ENCODE measurements at places on chromosomes 11 and 22.

DNA sequence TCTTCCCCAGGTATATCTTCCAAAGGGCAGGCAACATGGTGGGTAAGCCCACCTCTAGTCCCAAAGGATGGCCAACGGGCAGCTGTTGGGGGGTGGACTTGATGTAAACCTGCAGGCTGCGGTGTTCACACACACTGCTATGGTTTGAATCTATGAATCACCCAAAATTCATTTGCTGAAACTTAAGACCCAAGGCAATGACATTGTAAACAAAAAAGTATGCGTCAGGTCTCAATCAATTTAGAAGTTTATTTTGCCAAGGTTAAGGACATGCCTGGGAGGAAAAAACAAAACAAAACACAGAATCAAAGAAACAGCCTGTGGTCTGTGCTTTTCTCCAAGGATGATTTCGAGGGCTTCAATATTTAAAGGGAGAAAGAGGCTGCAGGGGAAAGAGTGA is 18.3 kb downstream of the RCN1 start:
- DNase-seq, result no peak

GRCh38 chr11:43212279-43212678 is 99.5 kb upstream of the API5 start:
- DNase-seq, result no peak

- DNase-seq, result no peak
Observed at GRCh38 chr11:31421820-31422219, 52.2 kb downstream of the DNAJC24 start.

DNA sequence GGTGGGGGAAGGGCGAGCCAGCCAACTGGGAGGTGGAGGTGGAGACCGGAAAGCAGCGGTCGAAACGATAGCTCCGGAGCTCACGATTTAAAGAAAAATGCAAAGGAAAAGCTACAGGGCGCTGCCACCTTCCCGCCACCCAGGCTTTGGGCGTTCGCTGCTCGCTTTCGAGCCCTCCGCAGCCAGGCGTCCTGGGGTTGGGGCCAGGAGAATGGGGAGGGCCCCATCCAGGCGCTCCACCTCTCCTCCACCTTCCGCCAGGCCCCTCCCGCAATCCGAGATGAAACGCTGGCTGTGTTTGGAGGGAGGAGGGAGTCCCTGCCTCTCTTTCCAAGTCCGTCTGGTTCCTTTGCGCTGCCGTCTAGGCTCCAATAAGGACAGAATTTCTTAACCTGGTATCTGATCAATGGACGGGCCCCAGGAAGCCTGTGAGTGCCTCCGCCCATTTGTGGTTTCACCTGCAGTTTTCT is 483 bp upstream of the ABTB2 start:
- no peak for DNase-seq

DNA sequence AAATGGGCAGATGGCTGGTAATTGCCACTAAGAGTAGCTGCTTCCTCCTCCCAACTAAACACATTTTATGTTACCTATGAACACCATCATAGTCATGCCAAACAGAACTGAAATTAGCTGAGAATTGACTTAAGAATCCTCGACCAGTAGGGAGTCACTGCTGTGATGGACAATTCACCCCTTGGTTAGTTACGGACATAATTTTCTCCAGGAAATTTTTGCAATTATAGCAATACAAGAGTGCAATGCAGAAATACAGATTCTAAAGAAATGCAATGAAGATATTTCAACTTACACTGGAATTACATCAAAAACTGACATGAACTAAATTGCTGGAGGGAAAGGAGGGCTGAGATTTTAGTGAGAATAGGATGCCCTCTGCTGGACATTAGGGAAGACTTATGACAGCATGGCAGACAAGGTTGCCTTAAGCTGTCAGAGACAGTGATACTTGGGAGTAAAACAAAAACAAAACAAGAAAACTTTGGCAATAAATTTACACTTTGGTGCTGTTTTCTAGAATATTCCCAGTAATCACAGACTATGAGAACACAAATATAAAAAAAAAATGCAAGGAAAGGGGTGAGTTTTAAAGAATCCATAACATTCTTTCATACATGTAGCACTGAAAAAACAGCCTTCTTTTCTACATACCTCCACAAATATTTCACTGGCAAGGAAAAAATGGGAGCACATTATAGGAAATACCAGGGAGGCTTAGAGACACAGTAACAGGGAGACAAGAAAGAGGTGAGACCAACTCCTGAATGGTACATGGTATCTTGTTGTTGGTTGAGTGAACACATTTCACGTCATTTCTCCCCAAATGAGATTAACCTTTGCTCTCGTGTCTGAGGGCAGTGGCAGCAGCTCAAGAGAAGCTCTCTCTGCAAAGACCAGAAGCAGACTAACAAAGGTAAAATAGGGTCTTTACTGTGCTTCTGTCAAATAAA is 11.2 kb upstream of the PPP2R1B start:
- peak; percentile 54 for DNase-seq

- no peak for DNase-seq
Observed at GRCh38 chr22:29762263-29762662, 4.5 kb downstream of the ZMAT5 start.

DNA sequence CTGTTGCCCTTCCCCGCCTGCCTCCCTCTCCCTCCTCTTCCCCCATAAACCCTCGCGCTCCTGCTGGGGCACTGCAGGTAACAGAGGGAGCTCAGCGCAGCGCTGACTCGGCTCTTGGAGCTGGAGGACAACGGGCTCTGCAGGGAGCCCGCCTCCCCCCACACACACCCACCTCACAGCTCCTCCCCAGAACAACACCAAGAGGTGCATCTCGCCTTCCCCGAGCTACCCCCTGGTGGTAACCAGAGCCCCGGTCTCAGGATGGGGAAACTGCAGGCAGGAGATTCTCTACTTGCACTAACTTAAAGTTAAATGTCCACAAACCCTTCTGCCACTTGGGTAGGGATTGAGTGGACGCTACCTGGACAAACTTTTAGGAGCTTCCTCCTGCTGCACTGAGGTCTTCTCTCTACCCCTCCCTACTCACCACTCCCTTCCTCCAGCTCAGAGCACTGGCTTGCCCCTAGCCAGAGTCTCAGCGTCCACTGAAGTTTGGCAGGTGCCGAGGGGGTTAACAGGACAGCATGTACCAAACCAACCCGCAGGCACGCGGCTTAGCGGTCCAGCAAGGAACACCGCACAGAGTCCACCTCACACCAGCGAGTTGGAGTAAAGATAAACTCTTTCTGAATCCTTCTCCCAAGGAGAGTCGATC is 4.0 kb upstream of the SCN4B start:
- DNase-seq, result no peak

DNA sequence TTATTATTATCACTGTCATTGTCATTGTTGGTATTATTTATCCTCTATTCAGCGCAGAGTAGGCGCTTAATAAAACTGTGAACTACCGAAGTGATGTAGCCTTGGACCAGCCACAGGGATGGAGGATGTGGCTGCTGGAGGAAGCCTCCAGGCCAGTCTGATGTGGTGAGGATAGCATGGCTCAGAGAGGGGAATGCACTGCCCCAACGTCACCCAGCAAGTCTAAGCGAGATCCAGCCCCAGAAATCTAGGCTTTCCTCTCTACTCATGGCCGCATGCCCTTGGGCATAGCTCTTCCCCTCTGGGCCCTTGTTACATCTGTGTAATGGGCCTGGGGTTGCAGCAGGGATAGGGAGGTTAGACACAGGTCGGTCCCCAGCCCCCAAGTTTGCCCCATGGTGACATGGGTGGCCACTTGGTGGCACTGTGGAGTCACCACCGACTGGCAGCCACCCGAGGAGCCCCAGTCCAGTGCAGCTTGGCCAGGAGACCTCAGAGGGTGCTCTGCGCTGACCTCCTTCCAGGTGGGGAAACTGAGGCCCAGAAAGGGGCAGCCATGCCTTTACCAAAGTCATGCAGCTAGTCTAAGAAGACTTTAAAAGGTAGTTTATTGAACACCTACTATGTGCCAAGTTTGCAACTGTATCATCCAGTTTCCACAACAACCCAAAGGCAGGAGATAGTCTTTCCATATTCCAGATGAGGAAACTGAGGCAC is 395.7 kb downstream of the MN1 start:
- DNase-seq, result peak; percentile 40

GRCh38 chr22:47607486-47607885 is 845.0 kb downstream of the TBC1D22A start:
- DNase-seq, result no peak

- DNase-seq, result no peak
Observed at GRCh38 chr11:1876361-1877063, 15.2 kb downstream of the PRR33 start.

GRCh38 chr22:37328017-37328416 is 45.7 kb downstream of the CYTH4 start:
- no peak for DNase-seq

DNA sequence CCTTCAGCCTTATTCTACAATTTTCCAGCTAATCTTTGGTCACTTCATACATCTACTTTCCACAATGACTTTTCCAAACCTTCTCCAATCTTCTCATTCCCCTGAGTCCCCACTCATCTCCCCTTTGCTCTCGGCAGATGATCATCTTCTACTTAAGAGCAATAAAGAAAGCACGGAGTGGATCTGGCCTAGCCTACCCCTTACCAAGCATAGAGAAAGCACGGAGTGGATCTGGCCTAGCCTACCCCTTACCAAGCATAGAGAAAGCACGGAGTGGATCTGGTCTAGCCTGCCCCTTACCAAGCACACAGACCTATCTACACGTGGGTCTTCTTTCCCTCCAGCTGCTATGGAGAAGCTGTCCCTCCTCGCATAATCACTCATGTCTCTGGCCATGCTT is 558.6 kb downstream of the OPCML start:
- no peak for DNase-seq

- no peak for DNase-seq
Observed at GRCh38 chr11:37978647-37979046, 1380.6 kb upstream of the RAG2 start.

- DNase-seq, result no peak
Observed at GRCh38 chr11:15555161-15555560, 440.4 kb downstream of the INSC start.

DNA sequence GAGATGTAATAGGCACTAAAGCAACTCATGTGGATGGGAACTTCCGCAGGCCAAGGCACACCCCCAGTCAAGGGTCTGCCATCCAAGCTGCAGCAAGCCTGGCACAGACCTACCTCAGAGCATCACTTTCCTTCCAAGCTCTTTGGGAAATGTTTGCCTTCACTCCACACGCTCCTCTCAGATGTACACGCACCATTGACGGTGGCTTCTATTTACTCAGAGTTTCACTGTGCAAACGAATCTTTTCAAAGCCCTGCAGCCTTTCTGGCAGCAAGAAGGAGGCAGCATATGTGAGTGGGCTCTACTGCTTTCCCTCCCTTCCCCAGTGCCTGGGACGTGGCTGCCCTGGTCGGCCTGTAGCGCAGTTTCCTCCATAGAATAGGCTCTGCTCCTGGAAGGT is 60.9 kb upstream of the USP47 start:
- DNase-seq, result no peak

- no peak for DNase-seq
Observed at GRCh38 chr22:41538583-41538982, 5.7 kb downstream of the POLR3H start.

DNA sequence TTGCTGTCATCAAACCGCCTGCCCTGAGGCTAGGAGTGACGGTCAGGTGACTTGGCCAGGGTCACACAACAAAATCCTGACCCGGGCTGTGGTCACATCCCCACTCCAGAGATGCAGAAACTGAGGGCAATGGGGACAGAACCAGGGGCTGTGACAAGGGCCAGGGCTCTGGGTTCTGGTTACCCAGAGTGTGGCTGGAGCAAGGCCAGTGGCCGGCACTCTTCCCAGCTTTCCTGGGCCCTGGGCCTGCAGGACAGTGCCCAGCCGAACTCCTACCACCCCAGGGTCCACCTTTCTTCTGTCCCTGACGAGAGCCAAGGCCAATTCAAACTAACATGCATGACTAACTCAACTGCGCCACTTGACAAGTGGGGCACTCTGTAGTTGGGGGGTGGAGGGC is 35.9 kb downstream of the ARVCF start:
- no peak for DNase-seq

- DNase-seq, result no peak
Observed at GRCh38 chr11:76587820-76588454, 82.6 kb downstream of the LRRC32 start.

- no peak for DNase-seq
Observed at GRCh38 chr11:60566776-60567175, 51.6 kb downstream of the MS4A13 start.

DNA sequence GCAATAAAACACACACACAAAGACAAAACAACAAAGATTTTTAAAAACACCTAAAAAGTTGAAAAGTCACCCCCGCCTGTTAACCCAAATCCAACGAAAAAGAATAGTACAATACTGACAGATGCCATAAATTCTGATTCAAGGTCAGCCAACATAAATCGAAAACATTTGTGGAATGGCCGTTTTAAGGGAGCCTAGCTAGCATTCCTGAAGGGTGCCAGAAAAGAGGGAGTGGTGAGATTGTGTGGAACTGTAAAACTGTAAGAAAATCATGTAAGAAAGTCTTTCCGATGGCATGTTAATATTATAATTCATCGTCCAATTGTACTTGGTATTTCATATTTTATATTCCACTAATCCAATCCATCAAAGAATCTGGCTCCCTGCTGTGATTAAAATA is 75.1 kb downstream of the RAB38 start:
- no peak for DNase-seq

DNA sequence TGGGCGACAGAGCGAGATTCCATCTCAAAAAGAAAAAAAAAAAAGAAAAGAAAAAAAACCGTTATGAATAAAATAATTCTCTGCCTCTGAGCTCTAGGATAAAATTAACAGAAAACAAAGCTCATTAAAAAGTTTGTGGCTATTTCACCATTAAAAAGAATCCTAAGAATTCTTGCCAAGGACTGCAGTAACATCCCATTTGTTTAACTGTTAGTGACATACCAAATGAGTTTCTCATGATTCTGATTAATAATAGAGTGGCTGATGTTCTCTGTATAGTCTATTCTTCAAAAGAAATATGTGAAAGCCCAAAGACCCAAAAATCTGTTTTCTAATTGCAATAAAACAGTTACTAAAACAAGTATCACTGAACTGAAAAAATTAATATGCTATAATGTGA is 19.7 kb downstream of the CLNS1A start:
- DNase-seq, result no peak

DNA sequence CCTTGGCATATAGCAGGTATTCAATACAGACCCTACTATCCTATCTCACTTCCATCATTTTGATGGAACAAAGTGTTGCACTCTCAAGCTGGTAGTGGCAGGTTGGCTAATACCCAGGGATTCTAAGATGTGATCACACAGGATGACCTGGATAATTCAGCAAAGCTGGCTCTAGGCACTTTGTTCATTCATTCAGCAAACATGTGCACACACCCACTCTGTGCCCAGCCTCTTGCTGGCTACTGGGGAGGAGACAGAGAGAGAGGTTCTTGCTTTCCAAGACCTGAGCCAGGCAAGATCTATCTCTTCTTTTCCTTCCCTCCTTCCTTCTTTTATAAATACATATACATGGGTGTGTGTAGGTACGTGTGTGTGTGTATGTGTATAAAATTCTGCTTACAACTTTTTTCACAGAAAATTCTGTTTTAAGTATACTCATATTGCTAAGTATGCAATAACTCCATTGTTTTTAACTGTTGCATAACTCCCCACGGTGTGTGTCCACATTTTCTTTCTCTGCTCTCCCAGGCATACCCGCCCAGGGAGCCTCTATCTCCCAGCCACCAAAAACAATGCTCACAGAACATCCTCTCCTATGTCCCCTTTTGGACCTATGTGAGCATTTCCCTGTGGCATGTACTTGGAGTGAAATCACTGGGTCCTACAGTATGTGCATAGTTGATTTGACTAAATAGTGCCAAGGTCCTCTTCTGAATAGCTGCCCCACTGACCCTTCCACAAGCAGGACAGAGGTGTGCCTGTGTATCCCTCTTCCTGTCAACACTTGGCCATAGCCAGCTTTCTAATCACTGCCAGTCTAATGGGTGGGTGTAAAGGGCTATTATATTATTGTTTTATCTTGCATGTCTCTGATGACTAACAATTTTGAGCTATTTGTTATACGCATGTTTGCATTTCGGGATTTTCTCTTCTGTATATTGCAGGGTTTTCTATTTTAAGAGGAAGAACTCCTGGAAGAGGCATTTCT is 27.5 kb downstream of the CLPB start:
- DNase-seq, result no peak

Data from activated CD4-positive, alpha-beta T cell treated with anti-CD3 and anti-CD28 coated beads, Interleukin-2, Interleukin-4, amounts not matched to agents 100 ng/mL and 50 ng/mL, durations not matched to agents 16 hours and 8 hours (primary cell).